ENCODE measurements at places on chromosomes 16 and 17.

GRCh38 chr17:1006054-1006453 lies 9.1 kb downstream of the TIMM22 start:
- DNase-seq = no peak

DNA sequence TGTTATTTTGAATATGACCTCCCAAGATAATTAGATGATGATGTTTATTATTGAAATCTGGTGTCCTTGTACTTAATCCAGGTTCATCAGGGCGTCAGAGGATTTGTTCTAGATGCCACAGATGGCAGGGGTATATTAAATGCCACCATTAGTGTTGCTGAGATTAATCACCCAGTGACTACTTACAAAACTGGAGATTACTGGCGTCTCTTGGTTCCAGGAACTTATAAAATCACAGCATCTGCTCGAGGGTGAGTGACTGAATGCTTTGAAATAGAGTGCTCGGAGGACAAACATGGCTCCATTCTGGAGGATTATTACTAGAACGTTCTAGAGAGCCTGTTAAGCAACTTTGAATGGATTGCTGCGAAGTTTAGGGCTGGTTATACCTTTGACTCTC lies 33.5 kb upstream of the GOSR1 start:
- DNase-seq = no peak

- no peak for DNase-seq
Measured at GRCh38 chr17:1553354-1554266, 9.0 kb downstream of the PITPNA start.

- no peak for DNase-seq
Measured at GRCh38 chr17:48244121-48244711, 136.7 kb downstream of the SNX11 start.

- no peak for DNase-seq
Measured at GRCh38 chr16:27703121-27703520, 153.2 kb downstream of the KATNIP start.

DNA sequence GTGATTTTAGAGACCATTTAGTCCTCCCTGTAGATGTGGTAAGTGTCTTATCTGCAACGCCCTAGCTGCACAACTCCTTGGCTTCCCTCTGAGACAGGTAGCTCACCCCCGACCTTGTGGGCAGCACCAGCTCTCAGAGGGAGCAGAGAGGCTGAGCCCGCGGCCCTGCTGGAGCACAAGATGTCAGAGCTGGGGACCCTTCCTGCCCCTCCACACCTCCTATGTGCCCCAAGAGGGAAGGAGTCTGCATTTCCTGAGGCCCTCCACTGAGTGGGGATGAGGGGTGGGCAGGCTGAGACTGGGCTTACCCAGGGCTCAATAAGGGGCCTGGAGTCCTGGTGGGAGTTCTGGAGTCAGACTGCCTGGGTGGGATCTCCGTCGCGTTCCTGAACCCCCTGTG lies 12.2 kb upstream of the ADGRG1 start:
- DNase-seq = no peak

- no peak for DNase-seq
Measured at GRCh38 chr17:79627766-79628690, 17.2 kb upstream of the RBFOX3 start.

Data from muscle of arm (tissue), 14 donors.